ENCODE measurements at places on chromosomes 1 and 21. TPM values are rescaled to one million over a fixed set of nuclear protein-coding genes. Genes with fewer than 3 reads are reported as not detected.

DNA sequence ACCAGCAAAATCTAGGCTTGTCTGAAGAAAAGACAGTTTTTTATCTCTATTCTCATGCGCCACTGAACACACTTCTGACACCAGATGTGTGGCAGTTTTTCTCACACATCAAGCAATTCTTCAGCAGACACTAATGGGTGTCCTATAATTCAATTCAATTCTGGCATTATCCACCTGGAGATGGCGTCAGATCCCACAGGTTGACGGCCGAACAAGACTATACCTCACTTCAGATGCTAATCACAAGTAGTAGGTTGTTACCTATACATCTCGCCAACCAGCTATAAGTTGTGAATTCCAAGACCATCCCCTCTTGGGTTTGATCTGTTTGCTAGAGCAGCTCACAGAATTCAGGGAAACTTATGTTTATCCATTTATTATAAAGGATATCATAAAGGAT is 89.9 kb upstream of the ARTN start:
- peaks cover 14% of the 10 kb centered on the region for H3K4me1 ChIP-seq
- H3K4me3 ChIP-seq = no peak overlapping the region
- peaks cover 41% of the 10 kb centered on the region for H3K36me3 ChIP-seq
- no peaks in the 10 kb centered on the region for H3K27me3 ChIP-seq
- no peak overlapping the region for H3K27ac ChIP-seq

DNA sequence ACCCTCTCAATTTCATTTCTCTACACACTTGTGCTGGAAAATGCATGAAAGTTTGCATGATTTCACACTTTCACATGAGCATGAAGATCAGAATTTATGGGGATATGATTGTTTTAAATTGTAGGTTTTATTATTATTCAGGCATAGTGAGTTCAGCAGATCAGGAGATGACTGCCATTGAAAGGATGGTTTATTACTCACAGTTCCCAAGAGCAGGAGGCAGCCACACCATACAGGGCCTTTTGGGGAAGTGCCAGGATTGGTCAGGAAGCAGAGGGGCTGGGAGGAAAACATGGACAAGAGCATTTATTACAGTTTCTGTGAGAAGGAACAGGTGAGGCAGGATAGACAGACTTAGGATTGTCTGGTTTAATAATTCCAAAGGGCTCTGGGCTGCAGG is 114.6 kb upstream of the KCNJ15 start:
- no peak overlapping the region for H3K27ac ChIP-seq
- no peaks in the 10 kb centered on the region for H3K36me3 ChIP-seq
- no peak overlapping the region for H3K4me3 ChIP-seq

GRCh38 chr1:209030454-209031167 is 552.9 kb upstream of the CAMK1G start:
- H3K27me3 ChIP-seq = peaks cover 8% of the 10 kb centered on the region
- no peak for DNase-seq
- H3K36me3 ChIP-seq = no peaks in the 10 kb centered on the region
- no peak overlapping the region for H3K27ac ChIP-seq
- H3K4me3 ChIP-seq = no peak overlapping the region
- no peaks in the 10 kb centered on the region for H3K4me1 ChIP-seq

DNA sequence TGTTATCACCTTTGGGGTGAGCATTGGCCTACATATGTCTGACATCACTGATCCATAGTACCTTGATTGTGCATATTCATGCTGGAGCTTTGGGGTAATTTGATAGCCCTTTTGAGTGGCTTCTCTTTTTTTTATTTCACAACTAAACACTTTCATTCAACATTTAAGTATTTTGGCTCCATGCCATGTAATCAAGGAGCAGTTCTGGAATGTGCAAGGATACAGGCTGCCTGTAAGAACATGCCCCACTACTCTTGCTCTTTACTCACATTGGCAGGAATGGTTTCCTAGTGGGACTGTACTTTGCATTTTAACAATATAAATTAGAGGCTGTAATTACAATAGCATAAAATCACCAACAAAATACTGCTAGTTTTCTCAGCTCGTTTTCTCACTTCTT is 300.7 kb upstream of the SPAG17 start:
- H3K4me3 ChIP-seq = no peak overlapping the region
- H3K27ac ChIP-seq = no peak overlapping the region
- no peak for DNase-seq
- no peaks in the 10 kb centered on the region for H3K36me3 ChIP-seq

DNA sequence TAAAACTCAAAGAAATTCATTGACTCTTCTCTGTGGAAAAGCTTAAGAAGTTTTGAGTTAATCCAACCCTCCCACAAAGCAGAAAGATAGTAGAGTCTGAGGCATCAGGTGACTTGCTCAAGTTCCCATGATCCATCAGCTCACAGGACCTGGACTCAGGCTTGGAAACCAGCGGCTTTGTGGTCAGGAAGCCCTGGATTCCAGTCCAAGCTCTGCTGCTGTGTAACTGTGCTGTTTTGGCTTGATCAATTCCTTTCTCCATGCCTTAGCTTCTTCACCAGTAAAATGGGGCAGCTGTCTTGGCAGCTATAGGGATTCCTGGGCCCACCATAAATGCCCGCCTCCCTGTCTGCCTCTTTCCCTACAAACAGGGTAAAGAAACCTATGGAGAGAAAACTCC is 180.2 kb downstream of the HIVEP3 start:
- H3K27me3 ChIP-seq = no peaks in the 10 kb centered on the region
- peak overlapping the region; percentile 96 for H3K27ac ChIP-seq
- peak overlapping the region; percentile 63 for H3K4me3 ChIP-seq
- H3K36me3 ChIP-seq = no peaks in the 10 kb centered on the region

DNA sequence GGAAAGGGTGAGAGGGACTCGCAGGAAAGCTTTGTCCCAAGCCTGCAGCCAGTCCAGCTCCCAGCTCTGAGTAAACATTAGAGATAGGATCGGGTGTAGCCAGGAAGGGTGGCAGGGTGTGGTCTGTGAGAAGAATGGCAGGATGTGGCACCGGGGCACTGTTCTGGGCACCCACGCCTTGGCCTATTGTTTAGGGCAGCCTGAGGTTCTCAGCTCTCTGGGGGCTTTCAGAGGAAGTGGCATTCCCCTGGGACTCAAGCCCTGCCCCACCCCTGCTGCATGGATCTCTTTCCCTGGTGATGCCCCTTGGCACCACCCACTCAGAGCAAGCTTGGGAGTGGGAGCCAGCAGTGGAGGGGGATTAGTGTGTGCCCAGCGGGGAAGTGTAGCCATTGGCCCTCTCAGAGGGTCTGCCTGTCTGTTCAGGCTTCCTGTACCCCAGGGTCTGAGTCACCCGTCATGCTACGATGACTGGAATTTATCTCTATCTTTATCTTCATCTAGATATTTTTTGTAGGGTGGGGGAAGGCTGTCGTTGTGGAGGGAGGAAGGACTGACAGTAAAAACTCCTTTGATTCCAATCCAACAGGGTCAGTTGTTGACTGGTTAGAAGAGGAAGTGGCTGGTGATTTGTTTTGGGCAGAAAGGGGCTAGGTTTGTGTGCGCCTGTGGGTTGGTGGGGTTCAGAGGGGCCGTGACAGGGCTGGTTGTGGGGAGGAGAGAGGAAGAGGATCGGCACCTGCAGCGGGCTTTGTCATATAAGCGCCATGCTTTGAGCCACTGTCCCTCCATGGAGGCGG is 31.6 kb downstream of the SOX13 start:
- H3K27me3 ChIP-seq = peaks cover 6% of the 10 kb centered on the region
- H3K36me3 ChIP-seq = no peaks in the 10 kb centered on the region
- peak overlapping the region; percentile 25 for H3K27ac ChIP-seq
- DNase-seq = no peak
- H3K4me3 ChIP-seq = no peak overlapping the region

- H3K4me1 ChIP-seq = no peaks in the 10 kb centered on the region
- no peak overlapping the region for H3K4me3 ChIP-seq
- no peaks in the 10 kb centered on the region for H3K27me3 ChIP-seq
- H3K27ac ChIP-seq = no peak overlapping the region
- peaks cover 22% of the 10 kb centered on the region for H3K36me3 ChIP-seq
Observed at GRCh38 chr1:41093826-41094225, 72.3 kb upstream of the SLFNL1 start.

GRCh38 chr21:29307718-29308455 is 9.2 kb downstream of the BACH1 start:
- H3K4me1 ChIP-seq = peaks cover 52% of the 10 kb centered on the region
- H3K36me3 ChIP-seq = peaks cover 32% of the 10 kb centered on the region
- no peaks in the 10 kb centered on the region for H3K27me3 ChIP-seq
- no peak for DNase-seq

DNA sequence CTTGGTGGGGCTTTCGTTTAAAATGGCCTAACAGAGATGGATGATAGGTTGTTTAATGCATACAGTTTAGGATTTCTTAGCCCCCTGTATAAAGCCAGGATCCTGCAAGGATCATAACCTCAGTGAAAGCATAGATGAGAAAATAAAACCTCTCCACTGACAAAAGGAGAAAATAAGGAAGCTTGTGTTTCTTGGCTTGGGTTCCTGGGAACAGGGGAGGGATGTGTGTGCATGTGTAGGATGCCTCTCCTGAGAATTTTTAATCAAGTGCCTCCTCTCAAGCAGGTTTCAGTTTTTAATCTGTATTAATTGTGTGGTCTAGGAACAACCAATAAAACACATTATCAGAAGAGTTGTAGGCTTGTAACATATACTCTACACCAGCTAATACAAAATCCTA is 26.1 kb downstream of the PRKACB start:
- H3K4me3 ChIP-seq = no peak overlapping the region
- peaks cover 12% of the 10 kb centered on the region for H3K36me3 ChIP-seq
- H3K27ac ChIP-seq = no peak overlapping the region
- peaks cover 62% of the 10 kb centered on the region for H3K4me1 ChIP-seq
- DNase-seq = no peak
- H3K27me3 ChIP-seq = no peaks in the 10 kb centered on the region

- H3K4me3 ChIP-seq = no peak overlapping the region
- H3K4me1 ChIP-seq = no peaks in the 10 kb centered on the region
- H3K27ac ChIP-seq = no peak overlapping the region
- H3K36me3 ChIP-seq = no peaks in the 10 kb centered on the region
- no peak for DNase-seq
Observed at GRCh38 chr1:80059940-80060339, 1053.4 kb upstream of the ADGRL4 start.

GRCh38 chr1:115641762-115642167 is at the start of gene VANGL1:
TSS of gene VANGL1 (plus strand) at chr1:115641970. CDS start at chr1:115651414, 9,444 bp downstream.
- peaks cover 4% of the 10 kb centered on the region for H3K4me1 ChIP-seq
- peaks cover 47% of the 10 kb centered on the region for H3K27me3 ChIP-seq
- H3K36me3 ChIP-seq = peaks cover 8% of the 10 kb centered on the region
- peak within 1 kb of the TSS; percentile 72 for H3K4me3 ChIP-seq

- H3K36me3 ChIP-seq = no peaks in the 10 kb centered on the region
- peak overlapping the region; percentile 52 for H3K4me3 ChIP-seq
- H3K4me1 ChIP-seq = peaks cover 48% of the 10 kb centered on the region
- H3K27me3 ChIP-seq = no peaks in the 10 kb centered on the region
- DNase-seq = peak; percentile 64
- H3K27ac ChIP-seq = peak overlapping the region; percentile 42
Observed at GRCh38 chr1:44714944-44715571, 15.9 kb downstream of the RNU5D-1 start.

GRCh38 chr1:200234938-200235337 is 174.9 kb downstream of the ZNF281 start:
- H3K4me3 ChIP-seq = no peak overlapping the region
- no peaks in the 10 kb centered on the region for H3K4me1 ChIP-seq
- DNase-seq = no peak
- H3K27ac ChIP-seq = no peak overlapping the region
- H3K27me3 ChIP-seq = peaks cover 14% of the 10 kb centered on the region

GRCh38 chr21:16992448-16992847 is 520.4 kb upstream of the CXADR start:
- no peak overlapping the region for H3K4me3 ChIP-seq
- H3K27me3 ChIP-seq = no peaks in the 10 kb centered on the region
- no peaks in the 10 kb centered on the region for H3K4me1 ChIP-seq
- DNase-seq = no peak
- H3K27ac ChIP-seq = no peak overlapping the region
- H3K36me3 ChIP-seq = no peaks in the 10 kb centered on the region

DNA sequence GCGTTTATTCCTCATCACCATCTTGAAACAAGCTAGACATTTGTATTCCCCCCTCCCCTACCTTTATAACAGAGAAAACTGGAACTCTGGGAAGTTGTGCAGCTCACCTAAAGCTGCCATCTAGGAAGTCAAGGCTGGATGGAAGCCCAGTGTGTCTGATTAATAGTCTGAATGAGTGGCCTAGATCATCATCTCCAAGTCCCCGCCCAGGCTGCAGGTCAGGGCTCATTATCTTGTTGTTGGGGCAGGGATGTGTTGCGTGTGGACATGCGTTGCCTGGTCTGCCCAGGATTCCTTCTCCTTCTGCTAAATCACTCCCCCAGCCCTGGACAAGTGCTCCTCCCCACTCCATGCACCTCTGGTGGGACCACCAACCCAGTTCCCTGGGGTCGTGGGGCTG is 14.7 kb upstream of the KAZN start:
- peaks cover 18% of the 10 kb centered on the region for H3K27me3 ChIP-seq
- no peak overlapping the region for H3K27ac ChIP-seq
- no peaks in the 10 kb centered on the region for H3K4me1 ChIP-seq
- no peak for DNase-seq

GRCh38 chr21:34782506-34783360 is 113.9 kb downstream of the CLIC6 start:
- no peak for DNase-seq
- H3K36me3 ChIP-seq = no peaks in the 10 kb centered on the region
- H3K4me1 ChIP-seq = peaks cover 8% of the 10 kb centered on the region
- no peaks in the 10 kb centered on the region for H3K27me3 ChIP-seq

DNA sequence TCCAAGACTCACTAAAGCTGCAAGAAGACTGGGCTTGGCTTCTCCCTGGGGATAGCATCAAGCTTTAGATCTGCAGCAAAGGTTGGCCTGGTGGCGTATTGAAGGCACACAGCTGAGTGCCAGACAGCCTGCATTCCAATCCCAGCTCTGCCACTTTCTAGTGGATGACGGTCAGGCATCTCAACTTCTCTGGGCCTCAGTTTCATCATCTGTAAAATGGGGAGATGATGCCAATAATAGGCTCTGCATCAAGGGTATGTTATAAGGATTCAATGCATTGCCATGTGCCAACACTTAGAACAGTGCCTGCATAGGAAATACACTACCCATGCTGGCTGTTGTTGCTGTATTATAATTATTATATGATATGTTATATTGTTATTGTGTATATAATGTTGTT is 220.4 kb downstream of the NPHP4 start:
- no peak overlapping the region for H3K27ac ChIP-seq
- peaks cover 3% of the 10 kb centered on the region for H3K4me1 ChIP-seq
- H3K4me3 ChIP-seq = no peak overlapping the region
- peaks cover 20% of the 10 kb centered on the region for H3K27me3 ChIP-seq
- no peaks in the 10 kb centered on the region for H3K36me3 ChIP-seq
- DNase-seq = no peak

DNA sequence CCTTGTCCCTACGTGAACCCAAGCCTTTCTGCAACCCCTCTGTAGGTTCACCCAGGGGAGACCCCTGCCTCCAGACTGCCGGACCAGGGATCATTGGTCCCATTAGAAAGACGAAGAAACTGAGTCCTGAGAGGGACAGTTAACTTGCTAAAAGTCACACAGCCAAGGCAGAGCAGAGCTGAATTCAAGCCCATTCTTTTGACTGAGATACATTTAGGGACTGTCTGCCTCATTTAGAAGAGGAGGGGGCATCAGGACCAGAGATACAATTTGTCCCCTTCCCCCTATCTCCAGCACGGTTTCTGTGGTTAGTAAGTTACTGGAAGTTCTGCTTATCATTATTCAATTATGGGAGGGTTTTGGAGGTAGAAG is 19.1 kb downstream of the KCNQ4 start:
- no peaks in the 10 kb centered on the region for H3K36me3 ChIP-seq
- no peaks in the 10 kb centered on the region for H3K27me3 ChIP-seq
- no peak overlapping the region for H3K27ac ChIP-seq
- peak overlapping the region; percentile 47 for H3K4me3 ChIP-seq
- peaks cover 22% of the 10 kb centered on the region for H3K4me1 ChIP-seq
- DNase-seq = no peak

Gene OPTC
- total RNA-seq = not detected

Gene DPH2
- 66.7 TPM for total RNA-seq

Gene WNT4
- not detected for total RNA-seq

Gene NUP210L
- 0.04 TPM for total RNA-seq
